ENCODE measurements at places on chromosomes 3 and 15.
A peak's percentile ranks its signal among the peaks of the same experiment; 100 is the strongest.

- no peak for DNase-seq
Observed at GRCh38 chr15:45048794-45049631, 26.0 kb downstream of the SORD start.

DNA sequence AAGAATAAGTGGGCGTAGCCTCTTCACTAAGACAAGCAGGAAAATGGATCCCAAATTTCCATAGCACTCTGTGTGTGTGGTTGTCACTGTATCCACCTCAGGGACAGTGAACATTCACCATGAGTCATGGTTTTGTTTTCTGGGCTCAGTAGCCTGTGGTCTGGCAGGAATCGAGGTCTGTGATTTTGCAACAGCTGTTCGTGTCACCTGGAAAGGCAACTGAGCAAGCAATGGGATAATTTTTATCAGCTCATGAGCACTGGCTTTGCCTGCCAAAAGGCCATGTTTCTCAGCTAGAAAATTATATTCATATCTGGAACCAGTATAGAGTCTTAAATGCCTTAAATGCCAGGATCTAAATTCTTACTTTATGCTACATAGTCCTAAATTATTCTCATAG, 60.9 kb downstream of the STRIT1 start:
- no peak for DNase-seq

DNA sequence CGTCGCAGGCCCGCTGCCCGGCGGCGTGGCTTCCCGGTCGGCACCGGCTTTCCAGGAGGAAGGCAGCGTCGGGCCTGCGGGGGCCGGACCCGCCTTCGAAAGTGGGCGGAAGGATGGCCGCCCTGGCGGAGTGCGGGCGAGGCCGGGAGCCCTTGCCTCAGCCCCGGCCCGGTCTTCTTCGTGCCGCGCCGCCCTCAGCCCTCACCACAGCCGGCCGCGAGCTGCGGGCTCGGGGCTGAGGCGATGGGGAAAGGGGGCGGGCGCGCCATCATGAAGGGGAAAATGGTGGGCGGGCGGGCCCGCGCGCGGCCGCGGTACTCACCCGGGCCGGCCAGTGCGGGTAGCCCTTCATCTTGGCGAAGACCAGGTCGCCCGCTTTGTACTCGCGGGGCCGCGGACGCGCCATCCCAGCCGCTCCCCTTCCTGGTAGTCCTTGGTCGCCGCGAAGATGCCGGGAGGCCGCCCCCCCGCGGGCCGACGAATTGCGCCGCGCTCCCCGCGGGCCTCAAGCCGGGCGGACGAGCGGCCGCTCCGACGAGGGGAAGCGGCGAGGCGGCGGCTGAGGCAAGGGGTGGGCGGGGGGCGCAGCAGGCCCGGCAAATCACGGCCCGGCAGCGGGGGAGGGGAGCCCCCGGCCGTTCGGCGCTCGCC, 489 bp downstream of the HDGFL3 start:
- no peak for DNase-seq

- DNase-seq, result peak; percentile 31
Observed at GRCh38 chr3:57397175-57398026, 104.9 kb upstream of the ASB14 start.

- DNase-seq, result no peak
Observed at GRCh38 chr3:108008931-108009639, 81.7 kb downstream of the CD47 start.

DNA sequence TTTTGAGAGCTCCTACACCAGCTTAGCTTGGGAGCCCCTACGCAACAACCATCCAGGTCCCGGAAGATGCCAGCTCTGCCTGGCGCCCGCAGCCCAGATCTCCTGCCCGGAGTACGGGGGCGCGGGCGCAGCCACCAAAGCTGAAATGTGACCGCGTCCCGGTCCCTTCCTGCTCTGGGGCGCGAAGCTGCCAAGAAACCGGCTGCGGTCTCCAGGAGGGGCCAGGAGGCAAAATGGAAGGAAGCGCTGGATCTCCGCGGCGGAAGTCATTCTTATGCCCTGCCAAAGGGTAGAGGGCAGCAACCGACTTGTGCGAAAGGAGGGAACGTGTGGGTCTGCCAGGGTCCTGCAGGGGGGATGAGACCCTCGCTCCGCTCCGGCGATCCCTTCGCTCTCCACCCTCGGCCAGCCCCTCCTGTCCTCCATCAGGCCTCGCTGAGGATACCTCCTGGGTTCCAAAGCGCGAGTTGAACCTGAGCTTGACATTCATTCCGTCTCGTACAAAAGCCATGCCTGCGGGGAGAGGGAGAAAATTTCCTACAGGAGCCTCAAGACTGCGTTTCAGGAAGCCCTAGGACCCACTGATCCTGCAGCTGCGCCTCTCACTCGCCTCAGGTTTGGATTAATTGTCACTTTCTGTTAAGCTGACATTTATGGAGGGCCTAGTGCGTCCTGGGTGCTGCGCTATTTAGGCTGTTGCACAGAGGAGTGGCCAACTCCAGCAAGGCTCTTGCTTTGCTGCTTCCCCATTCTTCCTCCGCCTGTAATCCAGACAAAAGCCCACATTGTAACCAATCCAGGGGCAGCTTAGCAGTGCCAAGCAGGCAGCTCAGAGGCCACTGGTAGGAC, 98.3 kb upstream of the VGLL3 start:
- DNase-seq, result no peak

- no peak for DNase-seq
Observed at GRCh38 chr15:37788330-37788729, 146.1 kb upstream of the TMCO5A start.

- no peak for DNase-seq
Observed at GRCh38 chr15:95252404-95252803, 1021.0 kb downstream of the MCTP2 start.

- no peak for DNase-seq
Observed at GRCh38 chr3:10780243-10780642, 35.8 kb upstream of the SLC6A11 start.

- no peak for DNase-seq
Observed at GRCh38 chr15:93486407-93487117, 397.6 kb upstream of the RGMA start.

DNA sequence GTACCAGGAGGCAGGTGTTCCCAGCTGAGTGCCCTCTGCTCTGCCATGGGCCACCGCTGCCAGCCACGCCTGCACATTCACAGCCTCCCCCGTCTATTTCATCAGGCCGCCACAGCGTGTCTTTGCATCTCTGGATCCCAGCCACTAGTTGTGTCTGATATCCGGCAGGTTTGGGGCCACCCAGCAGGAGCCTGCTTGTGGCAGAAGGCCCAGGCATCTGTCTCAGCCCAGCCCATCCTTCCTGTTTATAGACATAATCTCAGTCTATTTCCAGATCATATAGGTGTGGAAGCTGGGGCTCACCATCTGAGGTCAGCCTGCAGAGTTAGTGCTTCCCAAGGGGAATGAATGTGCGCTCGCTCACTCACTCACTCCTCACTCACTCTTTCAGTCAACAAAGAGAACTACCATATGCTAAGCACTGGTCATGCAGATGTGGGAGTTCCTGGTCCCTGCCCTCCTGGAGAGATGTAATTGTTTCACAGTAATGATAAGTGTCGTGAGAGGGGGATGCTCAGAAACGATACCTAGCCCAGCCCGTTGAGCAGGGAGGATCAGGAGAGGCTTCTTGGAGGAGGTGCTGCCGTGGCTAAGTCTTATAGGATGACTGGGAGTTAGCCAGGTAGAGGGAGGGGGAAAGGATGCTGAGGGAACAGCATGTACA, 60.6 kb downstream of the FGD5 start:
- no peak for DNase-seq

- no peak for DNase-seq
Observed at GRCh38 chr15:94125698-94126097, 105.7 kb upstream of the MCTP2 start.
